Epithelial cell of proximal tubule (primary cell): ENCODE measurements at places on chromosomes 16 and 17. TPM values are rescaled to one million over a fixed set of nuclear protein-coding genes. Genes with fewer than 3 reads are reported as not detected.

OR3A3 gene
- not detected in 2 replicates for total RNA-seq

ERI2 gene
- 17.5 and 22.5 TPM in 2 replicates for total RNA-seq

PDIA2 gene
- not detected in 2 replicates for total RNA-seq

HOXB2 gene
- 21.1 and 43.7 TPM in 2 replicates for total RNA-seq

HIC1 gene
- total RNA-seq = 2.7 and 4.1 TPM in 2 replicates

DNA sequence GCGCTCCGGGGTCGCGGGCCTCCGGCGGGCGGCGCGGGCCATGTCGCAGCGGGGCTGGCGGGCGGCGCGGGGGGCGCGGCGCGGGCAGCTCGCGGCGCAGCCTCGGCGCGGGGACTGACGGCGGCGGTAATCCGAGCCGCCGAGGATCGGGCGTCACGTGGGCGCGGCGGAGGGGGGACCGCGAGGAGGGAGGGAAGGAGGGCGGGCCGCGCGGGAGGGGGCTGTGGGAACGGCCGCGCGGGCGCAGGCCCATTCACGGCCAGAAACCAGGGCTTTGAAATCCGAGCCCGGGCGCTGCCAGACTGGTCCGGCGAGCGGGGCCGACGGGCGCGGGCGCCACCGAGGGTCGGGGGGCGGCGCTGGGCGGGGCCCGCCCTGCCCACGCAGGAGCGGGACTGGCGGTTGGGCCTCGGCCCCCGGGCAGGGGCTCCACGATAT, at the start of gene MTSS2:
Gene MTSS2, minus strand, starts transcription at position 116 of the 438 bp plus-strand sequence. CDS start 262 bp downstream, outside the sequence.
- no peak for DNase-seq

- peak; percentile 88 for DNase-seq
These were observed 20.1 kb downstream of the CD7 start for GRCh38 chr17:82297280-82297713.

DNA sequence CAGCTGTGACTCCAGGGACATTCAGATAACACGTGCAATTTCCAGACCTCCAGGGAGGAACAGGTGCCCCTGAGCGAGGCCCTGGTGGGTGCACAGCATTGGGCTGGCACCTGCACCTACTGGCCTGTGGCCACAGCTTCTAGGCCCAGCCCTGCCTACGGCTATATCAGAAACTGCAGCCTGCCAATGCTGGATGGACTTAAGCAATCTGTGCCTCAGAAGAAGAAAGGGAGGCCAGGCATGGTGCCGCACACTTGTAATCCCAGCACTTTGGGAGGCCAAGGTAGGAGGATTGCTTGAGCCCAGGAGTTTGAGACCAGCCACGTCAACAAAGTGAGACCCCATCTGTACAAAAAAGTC, 12.4 kb downstream of the PITPNM3 start:
- DNase-seq = no peak

DNA sequence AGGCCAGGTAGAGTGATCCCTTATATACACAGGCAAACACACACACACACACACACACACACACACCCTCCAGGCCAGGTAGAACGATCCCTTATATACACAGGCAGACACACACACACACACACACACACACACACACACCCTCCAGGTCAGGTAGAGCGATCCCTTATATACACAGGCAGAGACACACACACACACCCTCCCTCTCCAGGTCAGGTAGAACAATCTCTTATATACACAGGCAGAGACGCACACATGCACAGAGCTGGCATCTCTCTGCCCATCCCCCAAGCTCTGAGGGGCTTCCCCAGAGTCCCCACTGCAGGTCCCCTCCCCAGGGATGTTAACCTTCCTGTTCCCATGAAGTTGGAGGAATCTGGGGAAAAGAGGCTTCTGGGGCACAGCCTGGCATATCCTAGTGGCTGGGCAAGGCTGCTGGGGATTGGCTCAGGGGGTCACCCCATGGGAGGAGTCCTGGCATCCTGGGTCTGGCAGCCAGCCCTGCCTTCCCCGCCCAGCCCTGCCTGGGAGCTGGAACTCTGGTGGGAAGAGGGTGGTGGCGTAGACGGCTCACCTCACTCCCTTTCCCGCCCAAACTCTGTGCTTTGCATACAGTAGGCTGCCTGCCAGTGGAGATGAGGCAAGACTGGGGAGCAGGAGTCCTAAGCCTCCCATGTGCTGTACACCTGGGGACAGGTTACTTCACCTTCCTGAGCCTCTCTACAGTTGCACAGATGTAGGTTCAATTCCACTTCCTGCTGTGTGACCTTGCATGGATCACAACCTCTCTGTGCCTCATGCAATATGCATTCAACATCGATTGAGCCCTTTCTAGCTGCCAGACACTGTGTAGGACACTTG, 41.8 kb downstream of the TEKT5 start:
- no peak for DNase-seq

DNA sequence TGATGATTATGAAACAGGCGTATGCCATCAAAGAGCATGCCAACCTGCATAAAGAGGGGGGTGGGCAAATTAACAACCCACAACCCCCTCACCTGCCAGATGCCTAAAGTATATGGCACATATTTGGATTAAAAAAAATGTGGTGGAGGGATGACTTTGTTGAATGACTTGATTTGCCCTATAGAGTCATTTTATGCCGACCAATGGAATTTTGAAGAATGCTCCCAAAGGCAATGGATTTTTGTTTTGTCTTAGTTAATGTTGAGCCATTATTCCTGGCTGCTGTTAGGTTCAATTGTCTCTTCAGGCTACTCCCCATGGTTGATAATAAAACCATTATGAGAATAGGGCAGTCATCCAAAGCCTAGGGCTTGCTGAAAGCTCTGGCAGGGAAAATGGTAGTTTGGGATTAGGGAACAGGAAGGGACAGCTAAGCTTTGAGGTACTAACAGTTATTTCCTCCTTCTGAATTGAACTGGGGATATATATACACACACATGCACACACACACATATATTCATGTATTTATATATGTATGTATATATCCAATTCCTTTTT, 5.8 kb upstream of the CHCT1 start:
- no peak for DNase-seq

- no peak for DNase-seq
These were observed 68.5 kb downstream of the RPH3AL start for GRCh38 chr17:283911-284675.
